ENCODE measurements at places on chromosomes 13 and 19. TPM values are rescaled to one million over a fixed set of nuclear protein-coding genes. Genes with fewer than 3 reads are reported as not detected.

WDR88 gene
- total RNA-seq: not detected

CACNG7 gene
- 15.6 TPM for total RNA-seq

LILRB2 gene
- not detected for total RNA-seq

- no peaks in the 10 kb centered on the region for H3K36me3 ChIP-seq
- H3K27me3 ChIP-seq: peaks cover 12% of the 10 kb centered on the region
- peaks cover 10% of the 10 kb centered on the region for H3K4me1 ChIP-seq
- DNase-seq: peak; percentile 55
Measured at GRCh38 chr19:3867971-3868769, 668 bp downstream of the ZFR2 start.

DNA sequence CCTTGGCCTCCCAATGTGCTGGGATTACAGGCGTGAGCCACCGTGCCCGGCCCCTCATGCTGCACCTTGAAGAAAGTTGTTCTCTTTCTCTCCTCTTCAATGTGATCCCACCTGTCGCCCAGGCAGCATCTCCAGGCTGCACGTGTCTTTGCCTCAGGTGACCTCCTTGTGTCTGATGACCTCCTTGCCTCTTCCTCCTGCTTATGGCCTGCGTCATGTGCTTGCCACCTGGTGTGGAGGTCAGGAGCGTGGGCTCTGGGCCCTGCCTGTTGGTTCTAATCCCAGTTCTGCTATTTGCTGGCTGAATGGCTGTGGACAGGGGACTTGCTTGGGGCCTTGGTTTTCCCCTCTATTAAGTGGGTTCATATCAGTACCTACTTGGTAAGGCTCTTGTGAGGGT lies 6.3 kb downstream of the BICRA start:
- 0 out of 2 replicates have a peak overlapping the region, but pooled peaks have one; percentile 19 for H3K27ac ChIP-seq
- no peak for DNase-seq
- H3K4me1 ChIP-seq: peaks cover 76% of the 10 kb centered on the region
- H3K36me3 ChIP-seq: no peaks in the 10 kb centered on the region
- no peak overlapping the region for H3K4me3 ChIP-seq

- no peak overlapping the region for H3K4me3 ChIP-seq
- no peak overlapping the region for H3K27ac ChIP-seq
- no peaks in the 10 kb centered on the region for H3K36me3 ChIP-seq
- no peaks in the 10 kb centered on the region for H3K27me3 ChIP-seq
- H3K4me1 ChIP-seq: no peaks in the 10 kb centered on the region
Measured at GRCh38 chr19:6059988-6060599, 50.2 kb downstream of the RFX2 start.

GRCh38 chr13:101473458-101473857 lies 21.0 kb downstream of the ITGBL1 start:
- no peak for DNase-seq
- H3K4me3 ChIP-seq: no peak overlapping the region
- H3K27me3 ChIP-seq: no peaks in the 10 kb centered on the region
- H3K27ac ChIP-seq: no peak overlapping the region
- no peaks in the 10 kb centered on the region for H3K36me3 ChIP-seq

- no peak for DNase-seq
- no peaks in the 10 kb centered on the region for H3K4me1 ChIP-seq
- no peak overlapping the region for H3K4me3 ChIP-seq
- no peaks in the 10 kb centered on the region for H3K27me3 ChIP-seq
- H3K36me3 ChIP-seq: no peaks in the 10 kb centered on the region
Measured at GRCh38 chr13:107209824-107210722, 642.1 kb upstream of the ARGLU1 start.

DNA sequence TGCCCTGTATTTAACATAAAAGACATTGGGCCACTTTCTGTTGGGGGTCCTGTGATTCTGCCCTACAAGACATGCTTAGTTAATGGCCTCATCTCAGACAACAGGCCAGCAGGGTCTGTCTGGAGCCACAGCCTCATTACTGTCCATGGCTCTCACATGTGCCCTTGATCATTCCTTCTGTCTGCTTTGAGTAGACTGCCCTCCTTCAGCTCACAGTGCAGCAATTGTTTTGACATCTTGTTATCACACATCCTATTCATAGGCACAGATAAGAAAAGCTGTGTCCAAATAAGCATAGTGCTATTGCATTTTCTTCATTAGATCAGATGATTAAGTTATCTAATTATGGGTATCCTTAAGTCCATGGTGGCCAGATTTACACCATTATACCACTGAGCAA lies 127.9 kb downstream of the KCTD12 start:
- no peaks in the 10 kb centered on the region for H3K4me1 ChIP-seq
- no peak overlapping the region for H3K27ac ChIP-seq
- no peak for DNase-seq
- H3K27me3 ChIP-seq: no peaks in the 10 kb centered on the region
- H3K4me3 ChIP-seq: no peak overlapping the region

GRCh38 chr13:95480131-95480545 lies 72.4 kb upstream of the CLDN10 start:
- H3K4me3 ChIP-seq: no peak overlapping the region
- H3K36me3 ChIP-seq: no peaks in the 10 kb centered on the region
- no peak overlapping the region for H3K27ac ChIP-seq
- H3K27me3 ChIP-seq: no peaks in the 10 kb centered on the region
- DNase-seq: no peak

DNA sequence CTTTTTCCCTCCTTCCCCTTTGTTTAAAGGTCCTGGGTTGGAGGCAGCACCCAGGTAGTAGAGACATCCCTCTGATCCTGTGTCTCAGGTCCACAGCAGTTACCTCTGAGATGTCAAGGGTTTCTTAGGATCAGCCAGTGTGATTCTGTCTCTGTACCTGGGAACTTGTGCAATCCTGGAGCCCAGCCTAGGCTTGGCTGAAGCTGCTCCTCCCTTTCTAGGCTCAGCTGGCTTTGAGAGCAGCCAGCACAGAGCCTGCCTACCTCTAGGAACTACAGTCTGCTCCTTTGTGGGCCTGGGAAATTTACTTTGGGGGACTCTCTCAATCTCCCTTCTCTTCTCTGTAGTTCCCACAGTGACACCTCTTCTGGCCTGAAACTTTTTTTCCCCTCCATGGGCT lies 171.6 kb downstream of the MTUS2 start:
- H3K27ac ChIP-seq: no peak overlapping the region
- H3K36me3 ChIP-seq: no peaks in the 10 kb centered on the region
- DNase-seq: no peak
- H3K27me3 ChIP-seq: no peaks in the 10 kb centered on the region
- no peak overlapping the region for H3K4me3 ChIP-seq

Data from GM23338 (cell line).